ENCODE measurements at places on chromosomes 1 and 21. TPM values are rescaled to one million over a fixed set of nuclear protein-coding genes. Genes with fewer than 3 reads are reported as not detected.

- H3K36me3 ChIP-seq, result no peaks in the 10 kb centered on the region
- no peaks in the 10 kb centered on the region for H3K4me1 ChIP-seq
- H3K27me3 ChIP-seq, result peaks cover 51% of the 10 kb centered on the region
- H3K27ac ChIP-seq, result no peak overlapping the region
- H3K4me3 ChIP-seq, result no peak overlapping the region
Measured at GRCh38 chr1:37319284-37319683, 155.1 kb upstream of the ZC3H12A start.

- H3K27ac ChIP-seq, result no peak overlapping the region
- H3K4me1 ChIP-seq, result no peaks in the 10 kb centered on the region
- H3K36me3 ChIP-seq, result no peaks in the 10 kb centered on the region
- no peak overlapping the region for H3K4me3 ChIP-seq
Measured at GRCh38 chr1:232650418-232650817, 20.5 kb upstream of the SIPA1L2 start.

The DYNLT4 gene
- polyA plus RNA-seq, result 0.09 TPM

DNA sequence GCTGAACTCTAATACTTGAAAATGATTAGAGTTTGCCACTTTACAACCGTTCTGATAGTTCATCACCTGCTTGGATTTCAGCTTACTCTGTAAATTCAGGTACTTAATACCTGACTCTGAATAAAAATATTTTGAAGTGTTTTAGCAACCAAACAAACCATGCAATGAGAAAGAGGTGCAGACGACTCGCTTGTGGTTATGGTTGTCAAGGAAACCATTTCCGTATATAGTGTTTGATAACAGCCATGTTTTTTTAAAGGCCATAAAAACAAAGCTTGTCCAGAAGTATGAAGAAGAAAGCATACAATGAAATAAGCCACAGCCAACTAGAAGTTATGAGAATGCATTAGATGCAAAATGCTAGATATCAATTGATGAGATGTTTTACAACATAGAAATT is 167.2 kb upstream of the HMCN1 start:
- peak; percentile 82 for DNase-seq
- no peaks in the 10 kb centered on the region for H3K27me3 ChIP-seq
- H3K4me1 ChIP-seq, result peaks cover 24% of the 10 kb centered on the region
- no peak overlapping the region for H3K4me3 ChIP-seq
- H3K27ac ChIP-seq, result peak overlapping the region; percentile 61

The PLEKHG5 gene
- 4.6 TPM for polyA plus RNA-seq

- H3K4me1 ChIP-seq, result no peaks in the 10 kb centered on the region
- H3K27me3 ChIP-seq, result no peaks in the 10 kb centered on the region
- no peaks in the 10 kb centered on the region for H3K36me3 ChIP-seq
Measured at GRCh38 chr1:91912266-91912665, 26.3 kb upstream of the TGFBR3 start.

DNA sequence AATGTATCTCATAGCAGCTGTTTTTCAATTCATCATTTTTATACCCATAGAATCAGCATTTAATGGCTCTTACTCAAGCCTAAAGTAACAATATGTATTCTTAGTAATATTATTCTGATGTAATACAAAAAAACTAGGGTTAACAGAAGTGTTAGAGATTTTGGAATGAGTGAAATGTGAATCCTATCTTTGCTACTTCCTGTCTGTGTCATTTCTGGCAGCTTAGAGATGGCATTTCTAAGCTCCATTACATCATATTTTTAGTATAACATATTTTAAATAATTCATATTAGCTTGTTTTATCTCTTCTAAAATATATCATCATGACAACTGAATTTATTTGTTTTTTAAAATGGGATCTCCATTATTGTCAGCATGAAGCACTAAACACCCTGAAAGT is 90.2 kb downstream of the LRRC7 start:
- no peak for DNase-seq
- H3K27ac ChIP-seq, result no peak overlapping the region
- H3K36me3 ChIP-seq, result no peaks in the 10 kb centered on the region
- no peaks in the 10 kb centered on the region for H3K27me3 ChIP-seq
- no peak overlapping the region for H3K4me3 ChIP-seq
- H3K4me1 ChIP-seq, result no peaks in the 10 kb centered on the region

- DNase-seq, result no peak
- no peak overlapping the region for H3K27ac ChIP-seq
- no peak overlapping the region for H3K4me3 ChIP-seq
- H3K36me3 ChIP-seq, result no peaks in the 10 kb centered on the region
Measured at GRCh38 chr1:176531921-176532897, 69.2 kb downstream of the PAPPA2 start.

- no peaks in the 10 kb centered on the region for H3K36me3 ChIP-seq
- no peak for DNase-seq
- peaks cover 16% of the 10 kb centered on the region for H3K27me3 ChIP-seq
- H3K4me1 ChIP-seq, result no peaks in the 10 kb centered on the region
- no peak overlapping the region for H3K27ac ChIP-seq
Measured at GRCh38 chr1:214213136-214213535, 67.8 kb upstream of the SMYD2 start.

The HTR1D gene
- 0.07 TPM for polyA plus RNA-seq

GRCh38 chr1:52706941-52707926 is 9.1 kb upstream of the COA7 start:
- H3K27me3 ChIP-seq, result no peaks in the 10 kb centered on the region
- no peaks in the 10 kb centered on the region for H3K36me3 ChIP-seq
- no peak overlapping the region for H3K4me3 ChIP-seq
- DNase-seq, result no peak

DNA sequence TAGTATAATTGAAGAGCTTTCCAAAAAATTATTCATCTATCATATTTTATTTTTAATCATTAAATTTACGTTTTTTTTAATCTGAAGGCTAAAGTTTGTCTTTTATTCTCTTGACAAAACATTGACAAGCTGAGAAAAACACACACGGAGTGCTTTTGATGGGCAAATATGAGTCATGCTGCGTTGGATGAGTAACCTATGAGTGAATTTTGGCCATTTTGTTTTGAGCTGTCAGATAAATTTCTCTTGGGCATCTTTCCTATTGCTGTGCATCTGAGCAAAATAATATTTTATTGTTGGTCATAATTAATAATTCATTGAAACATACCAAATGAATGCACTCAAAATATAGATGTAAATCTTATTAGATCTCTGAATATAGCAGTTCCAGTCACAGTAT is 1144.1 kb upstream of the ADGRL2 start:
- no peaks in the 10 kb centered on the region for H3K36me3 ChIP-seq
- H3K27me3 ChIP-seq, result no peaks in the 10 kb centered on the region
- no peak overlapping the region for H3K27ac ChIP-seq
- no peak for DNase-seq
- H3K4me1 ChIP-seq, result no peaks in the 10 kb centered on the region

DNA sequence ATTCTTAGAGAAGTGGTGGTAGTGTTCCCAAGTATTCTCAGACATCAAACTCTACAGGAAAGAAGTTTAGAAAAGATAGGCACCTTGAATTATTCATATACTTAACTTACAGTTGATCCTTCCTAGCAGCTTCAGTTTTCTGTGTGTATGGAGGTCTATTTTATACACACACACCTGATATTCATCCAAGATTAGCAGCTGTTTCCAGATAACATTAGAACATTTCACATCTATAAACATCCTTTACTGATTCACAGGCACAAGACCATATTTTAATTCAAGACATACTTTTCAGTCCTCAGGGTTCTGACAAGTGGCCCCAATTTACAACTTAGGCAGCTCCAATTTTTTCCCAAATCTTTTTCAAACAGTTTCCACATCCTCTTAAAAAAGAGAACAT is 287.8 kb upstream of the USP25 start:
- H3K27ac ChIP-seq, result no peak overlapping the region
- no peaks in the 10 kb centered on the region for H3K27me3 ChIP-seq
- DNase-seq, result no peak
- no peak overlapping the region for H3K4me3 ChIP-seq
- H3K4me1 ChIP-seq, result peaks cover 3% of the 10 kb centered on the region

GRCh38 chr21:34992736-34993398 is 56.2 kb downstream of the RUNX1 start:
- peaks cover 22% of the 10 kb centered on the region for H3K36me3 ChIP-seq
- no peak for DNase-seq
- peaks cover 28% of the 10 kb centered on the region for H3K4me1 ChIP-seq
- no peak overlapping the region for H3K27ac ChIP-seq
- H3K4me3 ChIP-seq, result no peak overlapping the region
- no peaks in the 10 kb centered on the region for H3K27me3 ChIP-seq

DNA sequence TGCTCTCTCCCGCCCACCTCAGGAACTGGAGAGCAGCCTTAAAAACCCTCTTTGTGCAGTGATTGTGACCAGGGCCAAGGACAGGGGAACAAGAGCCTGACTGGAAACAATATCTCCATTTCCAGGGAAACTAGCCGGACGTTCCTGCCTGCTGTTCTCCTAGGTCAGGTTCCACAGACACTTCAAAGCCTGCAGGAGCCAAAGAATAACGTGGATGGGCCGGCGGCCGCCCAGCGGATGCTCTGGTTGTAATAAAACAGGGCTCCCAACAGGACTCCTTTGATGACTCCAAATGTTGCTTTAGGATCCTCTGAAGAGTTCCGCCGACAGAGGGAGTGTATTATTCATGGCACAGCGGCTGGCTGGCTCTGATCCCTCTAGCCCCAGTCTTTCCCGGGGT is 162.2 kb downstream of the PLXNA2 start:
- H3K4me3 ChIP-seq, result no peak overlapping the region
- H3K27ac ChIP-seq, result no peak overlapping the region
- DNase-seq, result no peak
- H3K36me3 ChIP-seq, result no peaks in the 10 kb centered on the region
- no peaks in the 10 kb centered on the region for H3K27me3 ChIP-seq
- peaks cover 61% of the 10 kb centered on the region for H3K4me1 ChIP-seq

Data from thymus (tissue), 14 donors.